Activated CD4-positive, alpha-beta T cell treated with anti-CD3 and anti-CD28 coated beads, Interleukin-2, amount 50 U/mL, for 24 hours (primary cell): ENCODE measurements at places on chromosomes 16 and 17.

- no peak for DNase-seq
These were observed 8.1 kb upstream of the NKD1 start for GRCh38 chr16:50539822-50540710.

GRCh38 chr16:90018297-90018651 lies 982 bp downstream of the DBNDD1 start:
- no peak for DNase-seq

- no peak for DNase-seq
These were observed 34.6 kb upstream of the ALDH3A2 start for GRCh38 chr17:19613979-19614378.

DNA sequence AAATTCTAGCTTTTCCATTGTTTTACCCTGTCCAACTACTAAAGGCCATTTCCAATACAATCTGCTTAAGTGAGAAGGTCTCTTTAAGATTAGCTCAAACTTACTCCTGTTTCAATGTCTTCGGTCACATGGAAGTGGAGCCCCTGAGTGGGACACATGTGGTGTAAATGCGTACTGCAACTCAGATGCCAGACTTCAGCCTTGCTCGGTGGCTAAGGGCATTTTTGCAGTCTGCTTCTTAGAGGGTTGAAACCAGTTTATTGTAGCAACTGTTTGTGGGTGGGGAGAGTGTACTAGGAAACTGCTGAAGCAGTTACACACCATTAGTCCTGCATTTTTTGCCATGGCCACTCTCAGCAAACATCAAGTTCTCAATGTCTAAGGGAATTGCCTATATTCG lies 140.6 kb downstream of the PARN start:
- no peak for DNase-seq

DNA sequence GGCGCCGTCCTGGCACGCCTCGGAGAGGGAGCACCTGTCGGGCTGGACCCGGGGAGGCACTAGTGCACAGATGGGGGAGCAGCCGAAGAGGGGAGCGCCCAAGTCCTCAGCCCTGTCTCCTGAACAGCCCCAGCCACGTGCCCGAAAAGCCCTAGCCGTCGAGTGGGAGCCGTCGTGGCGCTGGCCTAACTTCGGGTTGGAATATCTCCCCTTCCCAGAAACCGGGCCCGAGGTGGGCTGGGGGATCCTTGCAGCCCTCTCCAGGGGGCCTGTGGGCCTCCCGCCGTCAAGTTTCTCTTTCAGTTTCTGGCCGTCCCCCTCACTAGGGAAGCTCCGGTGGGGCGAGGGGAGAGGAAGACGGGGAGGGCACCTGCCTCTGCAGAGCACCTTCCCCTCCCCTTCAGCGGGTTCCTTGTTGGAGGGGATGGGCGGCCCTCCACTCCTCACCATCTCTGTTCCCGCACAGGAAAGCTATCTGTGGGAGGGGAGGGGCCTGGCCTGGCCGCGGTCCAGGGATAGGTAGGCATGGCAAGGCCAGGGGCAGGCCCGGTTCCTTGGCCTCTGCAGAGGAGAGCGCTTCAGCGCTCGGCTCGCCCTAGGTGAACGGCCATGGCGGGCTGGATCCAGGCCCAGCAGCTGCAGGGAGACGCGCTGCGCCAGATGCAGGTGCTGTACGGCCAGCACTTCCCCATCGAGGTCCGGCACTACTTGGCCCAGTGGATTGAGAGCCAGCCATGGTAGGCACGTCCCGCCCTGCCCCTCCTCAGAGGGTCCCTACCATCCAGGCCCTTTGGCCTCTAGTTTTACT lies 709 bp downstream of the STAT5A start:
- DNase-seq, result no peak

GRCh38 chr16:65793781-65794180 lies 572.7 kb upstream of the CDH5 start:
- DNase-seq, result no peak

GRCh38 chr17:56203430-56203829 lies 50.2 kb downstream of the ANKFN1 start:
- DNase-seq, result no peak
